ENCODE measurements at places on chromosomes 3 and 15. TPM values are rescaled to one million over a fixed set of nuclear protein-coding genes. Genes with fewer than 3 reads are reported as not detected.

ILDR1 gene
- 0.10 TPM for total RNA-seq

TUSC7 gene
- total RNA-seq: not detected

UBA3 gene
- 57.9 TPM for total RNA-seq

TNIK gene
- total RNA-seq: 16.5 TPM

UBAP1L gene
- 3.7 TPM for total RNA-seq

STRA6 gene
- total RNA-seq: 1.3 TPM

MAP6D1 gene
- total RNA-seq: not detected

VPS8 gene
- total RNA-seq: 58.8 TPM

CCR5 gene
- total RNA-seq: 2.1 TPM

TICRR gene
- total RNA-seq: 0.09 TPM

TTLL13 gene
- not detected for total RNA-seq

NR2E3 gene
- not detected for total RNA-seq

SLC28A1 gene
- total RNA-seq: not detected

ZNF385D gene
- total RNA-seq: 25.8 TPM

COL8A1 gene
- 80.6 TPM for total RNA-seq

STAC gene
- total RNA-seq: 6.5 TPM

SKOR1 gene
- 0.76 TPM for total RNA-seq

CCDC13 gene
- total RNA-seq: 2.7 TPM

C15orf62 gene
- total RNA-seq: 0.10 TPM

SLC9C1 gene
- 1.4 TPM for total RNA-seq

AADACL2 gene
- 0.10 TPM for total RNA-seq

NME9 gene
- total RNA-seq: not detected

PPM1L gene
- 13.0 TPM for total RNA-seq

SLC35G2 gene
- total RNA-seq: 7.3 TPM

PP2D1 gene
- total RNA-seq: not detected

Data from posterior vena cava (tissue), 2 donors.